ENCODE measurements at places on chromosomes 5 and 9.
A peak's percentile ranks its signal among the peaks of the same experiment; 100 is the strongest.

DNA sequence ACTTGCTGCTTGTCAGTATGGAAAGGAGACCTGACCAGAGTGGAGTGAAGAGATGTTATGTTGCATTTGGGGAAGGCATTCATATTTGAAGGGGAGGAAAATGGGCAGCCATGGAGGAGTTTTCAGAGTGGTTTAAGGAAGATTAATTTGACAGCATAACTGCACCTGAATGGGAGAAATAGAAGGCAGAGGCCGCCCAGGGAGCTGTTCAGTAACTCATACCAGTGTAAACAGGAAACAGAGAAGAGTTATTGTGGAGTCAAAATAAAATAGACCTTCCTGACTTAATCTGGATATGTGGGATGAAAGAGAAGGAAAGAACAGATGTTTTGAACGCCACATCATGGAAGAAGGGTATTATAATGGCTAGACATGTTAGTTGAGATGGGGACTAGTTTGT is 13.4 kb downstream of the SLC44A1 start:
- DNase-seq = no peak
- no peak overlapping the region for H3K27ac ChIP-seq
- H3K27me3 ChIP-seq = no peaks in the 10 kb centered on the region
- H3K4me3 ChIP-seq = no peak overlapping the region
- H3K36me3 ChIP-seq = no peaks in the 10 kb centered on the region
- peaks cover 15% of the 10 kb centered on the region for H3K4me1 ChIP-seq

DNA sequence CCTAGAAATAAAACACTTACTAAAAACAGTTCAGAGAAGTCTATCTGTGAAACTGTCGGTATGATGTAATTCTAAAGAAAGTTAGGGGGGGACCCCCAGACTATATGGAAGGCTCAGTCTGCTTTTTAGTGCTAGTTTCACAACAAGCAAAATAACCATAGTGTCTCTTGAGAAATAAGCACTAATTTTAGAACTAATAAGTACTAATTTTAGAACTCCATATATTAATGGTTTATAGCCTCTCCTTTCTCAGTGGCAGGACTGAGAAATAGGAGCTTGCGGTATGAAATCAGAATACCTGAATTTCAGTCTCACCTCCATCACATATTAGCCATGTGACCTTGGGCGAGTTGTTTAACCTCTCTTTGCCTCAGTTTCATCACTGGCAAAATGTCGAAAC is 1.4 kb upstream of the PHF24 start:
- no peak overlapping the region for H3K4me3 ChIP-seq

DNA sequence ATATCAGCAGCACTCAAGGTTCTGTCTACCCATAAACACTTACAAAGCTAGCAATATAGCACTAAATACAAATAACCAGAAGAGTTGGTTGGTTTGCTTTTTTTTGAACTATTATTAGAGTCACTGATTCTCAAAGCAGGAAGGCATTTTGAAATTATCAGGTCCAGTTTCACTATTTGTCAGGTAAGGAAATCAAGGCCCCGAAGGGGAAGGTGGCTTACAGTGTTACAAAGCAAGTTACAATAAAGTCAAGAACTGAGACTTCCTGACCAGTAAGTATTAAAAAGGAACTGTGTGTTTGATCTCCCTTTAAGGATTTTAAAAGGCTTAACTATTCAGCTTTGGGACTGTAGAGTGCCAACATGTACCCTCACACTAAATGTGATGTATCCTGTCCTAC is 10.8 kb downstream of the C5orf15 start:
- no peak overlapping the region for H3K27ac ChIP-seq
- no peak overlapping the region for H3K4me3 ChIP-seq
- peaks cover 20% of the 10 kb centered on the region for H3K36me3 ChIP-seq
- peaks cover 19% of the 10 kb centered on the region for H3K4me1 ChIP-seq

GRCh38 chr5:90940227-90940995 is 381.8 kb downstream of the ADGRV1 start:
- H3K27ac ChIP-seq = no peak overlapping the region
- no peak overlapping the region for H3K4me3 ChIP-seq
- no peaks in the 10 kb centered on the region for H3K36me3 ChIP-seq

DNA sequence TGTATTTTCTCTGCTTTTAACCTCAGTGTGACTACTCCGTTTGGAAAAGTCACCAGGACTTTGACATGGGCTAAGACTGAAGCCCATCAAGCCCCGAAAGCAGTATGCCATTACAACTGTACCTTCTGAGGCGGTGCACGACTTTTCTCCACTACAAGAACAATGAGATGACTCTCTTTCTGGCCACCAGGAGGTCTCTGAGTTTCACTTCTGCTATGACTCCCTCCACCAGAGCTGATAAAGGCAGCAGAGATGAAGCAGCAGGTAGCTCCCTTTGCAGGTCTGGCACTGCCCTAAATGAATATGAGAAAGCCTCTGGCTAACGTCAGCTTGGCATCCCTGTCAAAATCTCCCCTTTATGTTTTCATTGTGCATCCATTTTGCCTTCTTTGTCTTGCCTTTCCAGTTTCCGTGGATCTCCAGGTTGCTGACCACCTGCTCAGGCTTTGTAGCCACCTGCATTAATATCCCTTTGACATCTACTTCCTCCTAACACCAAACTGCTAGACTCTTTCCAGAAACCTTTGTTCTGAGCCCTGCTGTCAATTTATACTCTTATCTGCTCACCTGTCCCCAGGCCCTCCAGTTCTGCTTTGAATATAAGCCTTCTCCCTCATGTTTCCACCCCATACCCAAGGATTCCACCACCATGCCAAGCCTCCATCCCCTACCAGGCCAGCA is 221.7 kb downstream of the ZNF608 start:
- H3K27ac ChIP-seq = no peak overlapping the region
- H3K4me1 ChIP-seq = peaks cover 10% of the 10 kb centered on the region

DNA sequence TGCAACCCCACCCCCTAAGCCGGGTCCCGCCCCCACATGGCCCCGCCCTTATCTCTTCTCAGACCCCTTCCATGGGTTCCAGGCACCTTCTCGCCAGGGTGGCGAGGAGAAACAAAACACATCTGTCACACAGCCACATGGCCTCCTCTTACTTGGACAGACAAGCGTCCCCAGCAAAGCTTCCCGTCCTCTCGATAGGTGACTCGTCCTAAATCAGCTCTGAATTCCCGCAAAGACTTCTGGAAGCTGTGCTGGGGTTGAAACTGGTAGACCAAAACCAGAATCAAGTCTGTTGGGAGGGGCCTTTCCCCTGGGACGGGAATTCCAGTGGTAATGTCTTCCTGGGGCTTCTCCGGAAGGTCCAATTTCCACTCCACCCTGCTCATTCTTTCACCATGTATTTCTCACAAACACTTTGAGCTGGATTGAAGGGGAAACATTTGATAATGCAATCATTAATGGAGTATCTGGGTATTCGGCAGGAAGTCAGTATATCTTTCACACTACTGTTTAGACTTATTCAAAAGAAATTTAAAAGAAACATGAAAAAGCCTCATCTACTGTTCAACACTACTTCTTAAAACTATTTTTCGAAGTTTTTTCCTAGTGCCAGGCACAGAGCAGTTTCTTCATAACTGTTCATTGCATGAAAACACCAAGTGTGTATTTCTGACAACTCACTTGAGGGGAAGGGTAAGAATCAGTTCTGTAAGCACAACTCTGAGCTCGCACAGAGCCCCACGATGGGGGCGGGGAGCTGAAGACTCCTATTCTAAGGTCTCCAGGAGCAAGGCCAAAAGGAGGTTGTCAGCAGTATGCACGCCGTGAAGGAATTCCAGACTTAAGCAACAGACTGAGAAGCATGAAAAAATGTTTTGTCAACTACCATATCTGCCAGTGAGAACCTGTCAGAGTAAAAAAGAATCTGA is 644 bp upstream of the CTNNAL1 start:
- peak; percentile 73 for DNase-seq
- H3K36me3 ChIP-seq = no peaks in the 10 kb centered on the region
- peak overlapping the region; percentile 84 for H3K4me3 ChIP-seq
- no peaks in the 10 kb centered on the region for H3K27me3 ChIP-seq
- peak overlapping the region; percentile 91 for H3K27ac ChIP-seq

- H3K4me1 ChIP-seq = peaks cover 13% of the 10 kb centered on the region
- peak; percentile 62 for DNase-seq
- no peaks in the 10 kb centered on the region for H3K36me3 ChIP-seq
- no peak overlapping the region for H3K27ac ChIP-seq
- no peaks in the 10 kb centered on the region for H3K27me3 ChIP-seq
Observed at GRCh38 chr5:103532086-103532734, 30.4 kb downstream of the NUDT12 start.

- peak overlapping the region; percentile 77 for H3K27ac ChIP-seq
- peak overlapping the region; percentile 89 for H3K4me3 ChIP-seq
- no peaks in the 10 kb centered on the region for H3K36me3 ChIP-seq
Observed at GRCh38 chr5:111511831-111512374, 432 bp downstream of the STARD4 start.

- H3K27me3 ChIP-seq = no peaks in the 10 kb centered on the region
- no peaks in the 10 kb centered on the region for H3K36me3 ChIP-seq
- DNase-seq = peak; percentile 72
- H3K4me3 ChIP-seq = no peak overlapping the region
- no peak overlapping the region for H3K27ac ChIP-seq
- H3K4me1 ChIP-seq = peaks cover 20% of the 10 kb centered on the region
Observed at GRCh38 chr5:9519537-9519936, 26.3 kb downstream of the SEMA5A start.

DNA sequence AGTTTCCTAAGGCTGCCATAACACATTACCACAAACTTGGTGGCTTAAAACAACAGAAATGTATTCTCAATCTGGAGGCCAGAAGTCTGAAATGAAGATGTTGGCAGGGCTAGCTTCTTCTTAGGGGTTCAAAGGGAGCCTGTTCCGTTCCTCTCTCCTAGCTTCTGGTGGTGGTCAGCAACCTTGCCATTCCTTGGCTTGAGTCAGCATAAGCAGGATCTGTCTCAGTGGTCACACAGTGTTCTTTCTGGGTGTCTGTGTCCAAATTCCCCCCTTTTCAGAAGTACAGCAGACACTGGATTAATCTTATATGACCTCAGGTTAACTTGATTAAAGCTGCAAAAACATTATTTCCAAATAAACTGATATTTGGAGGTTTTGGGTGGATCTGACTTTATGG is 2.1 kb upstream of the OSMR start:
- peaks cover 25% of the 10 kb centered on the region for H3K4me1 ChIP-seq
- no peaks in the 10 kb centered on the region for H3K27me3 ChIP-seq
- peak overlapping the region; percentile 90 for H3K4me3 ChIP-seq

GRCh38 chr5:2779459-2779858 is 28.0 kb upstream of the IRX2 start:
- H3K4me3 ChIP-seq = no peak overlapping the region
- DNase-seq = no peak
- peaks cover 10% of the 10 kb centered on the region for H3K27me3 ChIP-seq
- H3K27ac ChIP-seq = no peak overlapping the region

DNA sequence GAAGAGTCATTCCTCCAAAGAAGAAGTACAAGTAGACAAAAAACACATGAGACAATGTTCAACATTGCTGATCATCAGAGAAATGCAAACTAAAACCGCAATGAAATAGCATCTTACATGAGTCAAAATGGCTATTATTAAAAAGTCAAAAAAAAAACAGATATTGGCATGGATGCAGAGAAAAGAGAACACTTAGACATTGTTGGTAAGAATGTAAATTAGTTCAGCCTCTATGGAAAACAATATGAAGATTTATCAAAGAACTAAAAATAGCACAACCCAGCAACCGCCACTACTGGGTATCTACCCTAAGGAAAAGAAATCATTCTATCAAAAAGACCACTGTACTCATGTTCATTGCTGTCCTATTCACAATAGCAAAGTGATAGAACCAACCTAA is 157.5 kb downstream of the CHSY3 start:
- no peak overlapping the region for H3K27ac ChIP-seq
- no peaks in the 10 kb centered on the region for H3K36me3 ChIP-seq
- H3K27me3 ChIP-seq = no peaks in the 10 kb centered on the region
- H3K4me3 ChIP-seq = no peak overlapping the region
- DNase-seq = no peak
- 0 out of 2 replicates have a peak, but pooled peaks cover 5% of the 10 kb centered on the region for H3K4me1 ChIP-seq

DNA sequence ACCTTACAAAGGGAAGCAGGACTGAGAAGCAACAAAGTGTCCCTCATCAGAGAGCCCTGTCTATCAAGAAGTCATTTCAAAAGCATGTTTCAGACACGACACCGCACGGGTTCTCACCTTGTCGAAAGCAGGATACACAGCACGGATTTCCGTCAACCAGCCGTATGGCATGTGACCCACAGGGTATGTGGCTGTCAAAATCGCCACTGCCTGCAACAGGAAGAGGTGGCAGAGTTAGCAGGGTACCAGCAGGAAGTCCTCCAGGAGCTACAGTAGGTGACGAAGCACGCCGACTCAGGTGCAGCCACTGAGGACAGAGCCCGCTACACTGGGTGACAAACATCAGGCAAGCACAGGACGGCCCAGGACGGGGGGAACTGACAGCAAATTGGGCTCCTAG is 81.2 kb downstream of the OTULIN start:
- DNase-seq = no peak
- no peaks in the 10 kb centered on the region for H3K27me3 ChIP-seq
- H3K4me1 ChIP-seq = peaks cover 14% of the 10 kb centered on the region
- peaks cover 24% of the 10 kb centered on the region for H3K36me3 ChIP-seq
- H3K27ac ChIP-seq = no peak overlapping the region

DNA sequence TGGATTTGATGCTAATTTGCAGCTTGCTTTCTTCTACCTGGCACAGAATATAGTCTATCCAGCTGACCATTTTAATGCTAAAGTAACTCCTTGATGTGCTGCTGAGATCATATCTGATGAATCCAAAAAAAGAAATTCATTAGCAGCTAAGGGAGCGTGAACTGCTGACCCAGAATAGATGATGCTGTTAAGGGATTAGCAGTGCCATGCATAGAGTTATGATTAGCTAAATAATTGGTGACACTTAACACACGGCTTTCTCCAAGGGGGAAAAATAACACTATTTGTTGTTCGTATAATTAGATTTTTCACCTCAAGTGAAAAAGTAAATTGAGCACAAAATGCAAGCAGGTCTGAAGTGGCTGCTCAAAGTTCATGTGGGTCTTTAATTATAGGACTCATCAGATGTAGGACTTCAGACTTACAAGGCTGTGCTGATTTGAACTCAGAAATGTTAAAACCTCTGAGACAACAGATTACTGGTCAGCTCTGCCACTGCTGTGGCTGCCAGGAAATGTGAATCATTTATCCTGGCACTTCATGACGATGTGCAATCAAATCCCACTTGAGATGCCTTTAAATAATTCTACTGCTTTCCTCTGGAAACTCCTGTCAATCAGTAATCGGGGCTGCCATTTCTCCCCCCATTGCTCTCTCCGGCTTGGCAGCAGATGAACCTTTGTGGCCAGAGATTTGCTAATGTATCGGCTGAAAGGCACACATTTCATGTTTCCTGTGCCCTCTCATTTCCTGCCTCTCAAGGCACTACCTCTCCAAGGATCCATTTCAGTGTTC is 291.6 kb upstream of the C9orf72 start:
- no peaks in the 10 kb centered on the region for H3K27me3 ChIP-seq
- no peak overlapping the region for H3K27ac ChIP-seq
- no peaks in the 10 kb centered on the region for H3K36me3 ChIP-seq
- H3K4me1 ChIP-seq = no peaks in the 10 kb centered on the region

GRCh38 chr9:16197578-16198370 is 644.9 kb downstream of the CCDC171 start:
- no peak for DNase-seq
- H3K4me1 ChIP-seq = peaks cover 22% of the 10 kb centered on the region
- no peak overlapping the region for H3K27ac ChIP-seq
- no peaks in the 10 kb centered on the region for H3K27me3 ChIP-seq
- no peak overlapping the region for H3K4me3 ChIP-seq
- H3K36me3 ChIP-seq = no peaks in the 10 kb centered on the region
